ENCODE measurements at places on chromosomes 7 and 10. TPM values are rescaled to one million over a fixed set of nuclear protein-coding genes. Genes with fewer than 3 reads are reported as not detected.

DNA sequence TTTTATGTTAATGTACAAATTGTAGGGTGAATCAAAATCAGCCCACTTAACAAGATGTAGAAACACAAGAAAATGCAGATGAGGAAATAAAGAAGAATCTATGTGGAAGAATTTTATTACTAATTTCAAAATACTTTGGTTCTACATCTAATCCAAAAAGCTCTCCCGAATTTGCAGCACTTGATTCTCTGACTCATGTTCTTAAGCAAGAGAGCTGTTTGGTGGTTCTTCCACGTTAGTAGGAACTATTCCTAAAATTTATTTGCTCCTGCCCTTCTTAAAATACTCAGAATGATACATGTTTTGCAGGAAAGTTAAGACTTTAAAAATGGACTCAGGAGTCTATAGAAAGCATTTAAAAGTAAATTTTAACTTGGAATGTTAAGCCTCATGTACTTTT, 91.8 kb downstream of the ZMYND11 start:
- DNase-seq, result no peak

- no peak for DNase-seq
Observed at GRCh38 chr7:123727071-123727837, 21.5 kb downstream of the WASL start.

- no peak for DNase-seq
Observed at GRCh38 chr10:106652279-106652678, 512.2 kb downstream of the SORCS1 start.

GRCh38 chr7:12834782-12835181, 147.3 kb downstream of the ARL4A start:
- no peak for DNase-seq

The PPP1R9A gene
- total RNA-seq, result 23.4 TPM

All from right atrium auricular region (tissue), 2 donors.